ENCODE measurements at places on chromosomes 3 and 15.

GRCh38 chr15:38021259-38021658 lies 86.8 kb downstream of the TMCO5A start:
- no peak for DNase-seq

- no peak for DNase-seq
Measured at GRCh38 chr15:41688671-41689070, 28.5 kb downstream of the MGA start.

DNA sequence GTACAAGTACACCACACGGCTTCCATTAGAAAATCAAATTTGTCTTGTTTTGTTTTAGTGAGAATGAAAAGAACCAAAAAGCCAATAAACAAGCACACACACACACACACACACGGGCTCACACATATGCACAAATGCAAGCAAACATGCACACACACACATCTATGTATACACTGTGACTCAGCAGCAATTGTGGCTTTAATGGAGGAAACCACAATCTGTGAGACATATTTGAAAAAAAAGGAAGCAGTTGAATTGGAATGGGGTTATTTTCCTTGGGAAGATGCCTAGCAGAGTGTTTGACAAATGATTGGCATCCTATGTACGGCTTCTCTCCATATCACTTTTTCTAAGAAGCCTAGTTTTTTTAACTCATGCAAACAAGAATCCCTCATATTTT lies 201.1 kb upstream of the ARRDC4 start:
- no peak for DNase-seq

DNA sequence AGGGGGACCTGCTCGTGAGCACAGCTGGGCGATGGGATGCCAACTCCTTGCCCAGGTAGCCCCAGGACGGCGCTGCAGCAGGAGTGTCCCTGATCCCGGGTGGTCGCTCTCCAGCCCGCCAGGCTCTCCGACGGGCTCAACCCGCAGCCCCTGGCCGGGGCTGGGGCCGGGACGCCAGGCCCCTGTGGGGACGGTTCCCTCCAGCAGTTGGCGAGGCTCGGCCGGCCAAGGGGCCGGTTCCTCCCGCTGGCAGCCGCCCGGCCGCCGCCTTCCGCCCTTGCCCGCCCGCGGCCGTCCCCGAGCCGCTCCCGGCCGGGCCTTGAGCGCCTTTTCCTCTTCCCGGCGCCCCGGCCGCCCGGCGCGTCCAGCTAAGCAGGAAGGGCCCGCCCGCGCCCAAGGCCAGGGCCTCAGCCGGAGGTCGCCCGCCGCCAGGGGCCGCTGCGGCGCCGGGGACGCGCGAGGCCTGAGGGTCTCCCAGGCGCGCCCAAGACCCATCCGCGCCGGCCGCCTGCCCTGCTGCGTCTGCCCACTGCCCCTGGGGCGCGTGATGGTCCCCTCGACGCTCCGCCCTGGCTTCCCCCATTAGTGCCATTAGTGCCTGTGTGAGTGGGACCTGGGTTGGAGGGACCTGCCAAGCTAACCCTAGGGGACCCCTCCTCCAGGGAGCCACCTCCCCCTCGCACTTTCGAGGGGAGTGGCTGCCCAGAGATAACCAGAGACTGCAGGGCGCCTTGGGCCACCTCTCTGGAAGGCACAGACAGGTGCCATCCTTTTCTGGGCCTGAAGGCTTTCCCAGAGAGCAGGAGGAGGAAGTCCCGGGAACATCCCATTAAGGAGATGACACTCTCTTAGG lies 106.4 kb downstream of the FBLN2 start:
- no peak for DNase-seq

DNA sequence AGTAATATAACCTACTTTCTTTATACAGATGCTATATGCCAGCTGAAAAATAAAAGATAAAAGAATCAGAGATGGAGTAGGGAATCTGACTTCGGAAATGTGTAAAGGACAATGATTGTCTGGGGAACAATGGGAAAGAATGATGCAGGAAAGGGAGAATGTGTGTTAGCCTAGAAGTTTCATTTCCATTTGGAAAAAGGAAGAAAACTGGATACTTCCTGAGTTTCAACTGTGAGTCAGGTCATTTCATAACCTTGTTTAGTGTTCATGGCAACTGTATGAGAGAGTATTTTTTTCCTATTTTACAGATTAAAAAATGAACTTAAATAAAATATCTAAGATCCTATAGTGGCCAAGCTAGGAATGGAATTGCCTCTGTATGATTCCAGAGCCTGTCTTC lies 261.3 kb upstream of the NECTIN3 start:
- DNase-seq: no peak

DNA sequence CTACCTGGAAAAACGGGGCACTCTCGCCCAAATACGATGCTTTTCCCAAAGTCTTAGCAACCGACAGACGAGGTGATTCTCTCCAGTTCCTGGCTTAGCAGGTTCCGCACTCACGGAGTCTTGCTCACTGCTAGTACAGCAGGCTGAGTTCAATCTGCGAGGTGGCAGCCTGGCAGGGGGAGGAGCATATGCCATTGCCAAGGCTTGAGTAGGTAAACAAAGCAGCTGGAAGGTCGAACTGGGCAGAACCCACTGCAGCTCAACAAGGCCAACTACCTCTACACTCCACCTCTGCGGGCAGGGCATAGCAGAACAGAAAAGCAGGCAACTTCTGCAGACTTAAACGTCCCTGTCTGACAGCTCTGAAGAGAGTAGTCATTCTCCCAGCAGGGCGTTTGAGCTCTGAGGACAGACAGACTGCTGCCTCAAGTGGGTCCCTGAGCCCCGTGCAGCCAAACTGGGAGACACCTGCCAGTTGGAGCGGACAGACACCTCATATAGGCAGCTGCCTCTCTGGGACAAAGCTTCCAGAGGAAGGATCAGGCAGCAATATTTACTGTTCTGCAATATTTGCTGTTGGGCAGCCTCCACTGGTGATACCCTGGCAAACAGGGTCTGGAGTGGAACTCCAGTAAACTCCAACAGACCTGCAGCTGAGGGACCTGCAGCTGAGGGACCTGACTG lies 73.4 kb upstream of the CADM2 start:
- DNase-seq: no peak

DNA sequence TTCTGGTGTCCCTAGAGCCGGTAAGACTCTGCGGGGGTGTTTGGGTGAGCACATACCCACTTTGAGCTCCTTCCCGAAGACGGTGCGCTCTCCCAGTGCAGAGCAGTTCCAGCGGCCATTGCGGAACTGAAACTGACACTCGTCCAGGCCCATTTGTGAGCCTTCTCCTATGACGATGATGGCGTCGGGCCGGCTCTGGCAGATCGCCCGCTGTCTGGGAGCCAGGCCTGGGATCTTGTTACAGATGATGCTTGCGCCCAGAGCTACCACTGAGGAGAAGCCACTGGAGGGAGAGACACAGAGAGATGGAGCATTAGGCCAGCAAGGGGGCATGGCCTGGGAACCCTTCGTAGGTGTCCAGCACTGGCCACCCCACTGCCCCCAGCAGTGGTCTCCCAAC lies 5.0 kb downstream of the WNT7A start:
- no peak for DNase-seq

DNA sequence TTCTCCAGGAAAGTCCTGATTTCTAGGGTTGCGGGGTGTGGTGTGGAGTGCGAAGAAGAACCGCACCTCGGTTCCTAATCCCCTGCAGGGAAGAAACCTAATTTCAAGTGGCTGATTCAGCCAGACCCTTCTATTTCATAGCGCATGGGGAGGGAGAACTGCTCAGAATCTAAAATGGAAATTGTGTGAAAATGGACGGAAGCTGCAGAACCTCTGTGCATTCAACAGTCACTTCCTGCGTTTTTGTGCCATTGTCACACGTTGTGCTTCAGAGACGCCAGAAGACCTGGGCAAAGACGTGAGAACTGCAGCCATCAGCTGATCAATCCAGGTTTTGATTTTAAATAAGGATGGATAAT lies 1.2 kb downstream of the SIDT1 start:
- no peak for DNase-seq

Data from NCI-H446 treated with DMSO at 0.1 percent for 48 hours (cell line).